ENCODE measurements at places on chromosomes 1 and 21.
A peak's percentile ranks its signal among the peaks of the same experiment; 100 is the strongest.

GRCh38 chr1:22218618-22219250, 75.8 kb upstream of the WNT4 start:
- no peak for DNase-seq

GRCh38 chr1:94020764-94021579, 100.0 kb downstream of the ABCA4 start:
- no peak for DNase-seq

DNA sequence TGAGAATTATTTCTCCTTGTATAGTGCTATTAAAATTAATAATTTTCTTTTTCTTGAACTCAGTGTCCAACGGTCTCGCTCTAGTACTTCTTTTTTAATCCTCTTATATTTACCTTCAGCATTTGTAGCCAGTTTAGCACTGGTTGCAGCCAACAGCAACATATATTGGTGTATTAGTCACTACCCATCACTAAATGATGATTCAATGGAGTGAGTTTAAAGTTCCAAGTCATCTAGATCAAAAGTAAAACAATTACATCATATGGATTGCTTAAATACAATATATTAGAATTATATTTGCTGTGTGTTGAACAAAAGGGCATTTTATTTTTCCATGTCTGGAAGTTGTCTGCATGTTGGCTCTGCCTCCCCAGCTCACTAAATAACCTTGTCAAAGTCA, 591.8 kb downstream of the ADGRL2 start:
- DNase-seq = no peak

DNA sequence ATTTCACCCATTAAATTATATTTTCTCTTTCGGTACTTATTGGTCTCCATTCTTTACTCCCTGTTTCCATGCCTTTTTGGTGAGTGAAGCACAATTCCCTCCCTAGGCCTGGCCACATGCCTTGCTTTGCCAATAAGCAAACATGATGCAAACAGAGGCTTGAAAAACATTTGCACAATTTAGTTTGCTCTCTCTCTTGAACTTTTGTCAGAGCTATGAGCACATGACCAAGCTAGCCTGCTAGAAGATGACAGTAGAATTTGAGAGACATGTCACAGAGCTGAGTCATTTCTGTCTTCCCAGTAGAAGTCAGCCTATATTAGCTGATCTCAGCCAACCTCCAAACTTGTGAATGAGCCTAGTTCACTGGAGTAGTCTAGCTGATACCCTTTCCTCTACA, 24.6 kb downstream of the ANGPTL3 start:
- DNase-seq = no peak

DNA sequence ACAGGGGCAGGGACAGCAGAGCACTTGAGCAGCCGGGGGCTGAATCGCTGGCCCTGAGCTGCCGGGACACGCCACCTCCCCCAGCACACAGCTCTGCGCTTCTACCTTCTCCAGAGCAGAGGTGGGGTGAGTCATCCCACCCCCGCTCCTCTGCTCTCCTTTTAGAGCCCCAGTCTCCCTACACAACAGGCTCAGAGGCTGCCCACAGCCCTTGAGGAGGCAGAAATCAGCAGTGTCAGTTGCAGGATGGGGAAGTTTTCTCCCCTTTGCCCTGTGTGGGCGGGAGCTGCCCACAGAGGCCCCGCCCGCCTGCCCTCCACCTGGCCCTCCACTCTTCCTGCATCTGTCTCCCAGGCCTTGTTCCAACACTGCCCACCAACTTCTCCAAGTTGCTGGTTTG, 94.6 kb downstream of the STUM start:
- no peak for DNase-seq

GRCh38 chr1:109770331-109771095, 6.8 kb upstream of the EPS8L3 start:
- no peak for DNase-seq

DNA sequence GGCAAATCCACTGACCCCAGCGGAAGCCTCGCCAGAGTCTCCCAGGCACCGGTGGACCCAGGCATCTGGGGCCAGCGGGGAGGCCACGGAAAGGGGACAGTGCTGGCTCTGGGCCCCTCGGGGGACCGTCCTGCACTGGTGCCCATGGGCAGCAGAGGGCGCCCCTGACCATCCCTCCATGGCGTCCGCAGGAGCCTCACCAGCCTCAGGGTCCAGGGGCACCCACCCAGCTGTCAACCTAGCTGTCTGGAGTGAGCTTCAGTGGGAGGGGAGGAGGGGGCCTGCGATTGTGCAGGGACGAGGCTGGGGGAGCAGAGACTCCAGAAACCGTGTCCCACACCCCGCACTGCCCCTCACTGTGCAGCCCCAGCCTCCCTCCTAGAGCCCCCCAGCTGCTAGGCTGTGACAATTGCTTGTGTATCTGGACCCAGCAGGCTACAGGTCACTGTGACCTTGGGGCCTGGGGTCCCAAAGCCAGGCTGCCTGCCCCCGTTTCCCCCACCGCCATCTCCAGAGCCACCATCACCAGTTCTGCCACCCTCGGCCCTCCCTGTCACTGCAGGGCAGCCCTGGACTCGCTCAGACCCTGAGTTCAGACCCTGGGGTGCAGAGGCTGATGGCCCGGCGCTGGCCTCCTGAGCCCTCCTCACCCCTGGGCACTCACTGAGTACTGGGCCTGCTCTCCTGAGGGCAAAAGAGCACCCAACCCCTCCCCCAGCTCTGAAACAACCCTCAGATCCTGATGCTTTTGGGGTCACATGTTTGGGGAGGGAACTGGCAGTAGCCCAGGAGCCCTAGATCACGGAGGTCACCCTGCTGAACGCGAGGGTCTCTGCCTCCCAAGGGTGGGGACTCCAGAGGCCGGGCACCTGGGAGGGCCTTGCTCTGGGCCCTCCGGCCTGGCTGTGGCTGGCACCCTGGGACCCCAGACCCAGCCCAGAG, 10.6 kb upstream of the COL6A1 start:
- DNase-seq = no peak

- DNase-seq = no peak
These were observed 48.7 kb downstream of the DMAP1 start for GRCh38 chr1:44261962-44262361.

- no peak for DNase-seq
These were observed 136.7 kb upstream of the HOOK1 start for GRCh38 chr1:59678040-59678439.

GRCh38 chr1:93738075-93738622, 56.5 kb upstream of the BCAR3 start:
- no peak for DNase-seq

GRCh38 chr1:40390857-40391256, 17.3 kb downstream of the SMAP2 start:
- DNase-seq = no peak

GRCh38 chr1:3082571-3083516, 13.8 kb downstream of the PRDM16 start:
- DNase-seq = no peak

DNA sequence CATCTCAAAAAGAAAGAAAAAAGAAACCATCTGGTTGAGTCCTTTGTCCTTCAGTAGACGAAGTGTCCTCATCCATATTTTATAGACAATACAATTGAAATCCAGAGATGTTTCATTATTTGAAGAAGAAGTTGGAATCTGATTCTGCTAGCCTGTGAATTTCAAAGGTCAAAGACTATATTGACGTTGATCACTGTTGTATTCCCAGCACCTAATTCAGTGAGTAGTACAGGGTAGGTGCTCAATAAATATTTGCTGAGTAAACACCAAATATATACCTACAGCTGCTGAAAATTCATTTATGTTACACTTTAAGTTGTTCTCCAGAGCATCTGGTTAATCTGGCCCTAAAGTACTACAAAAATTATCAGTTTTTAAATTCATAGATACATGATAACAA, 135.2 kb downstream of the CACNA1E start:
- no peak for DNase-seq

DNA sequence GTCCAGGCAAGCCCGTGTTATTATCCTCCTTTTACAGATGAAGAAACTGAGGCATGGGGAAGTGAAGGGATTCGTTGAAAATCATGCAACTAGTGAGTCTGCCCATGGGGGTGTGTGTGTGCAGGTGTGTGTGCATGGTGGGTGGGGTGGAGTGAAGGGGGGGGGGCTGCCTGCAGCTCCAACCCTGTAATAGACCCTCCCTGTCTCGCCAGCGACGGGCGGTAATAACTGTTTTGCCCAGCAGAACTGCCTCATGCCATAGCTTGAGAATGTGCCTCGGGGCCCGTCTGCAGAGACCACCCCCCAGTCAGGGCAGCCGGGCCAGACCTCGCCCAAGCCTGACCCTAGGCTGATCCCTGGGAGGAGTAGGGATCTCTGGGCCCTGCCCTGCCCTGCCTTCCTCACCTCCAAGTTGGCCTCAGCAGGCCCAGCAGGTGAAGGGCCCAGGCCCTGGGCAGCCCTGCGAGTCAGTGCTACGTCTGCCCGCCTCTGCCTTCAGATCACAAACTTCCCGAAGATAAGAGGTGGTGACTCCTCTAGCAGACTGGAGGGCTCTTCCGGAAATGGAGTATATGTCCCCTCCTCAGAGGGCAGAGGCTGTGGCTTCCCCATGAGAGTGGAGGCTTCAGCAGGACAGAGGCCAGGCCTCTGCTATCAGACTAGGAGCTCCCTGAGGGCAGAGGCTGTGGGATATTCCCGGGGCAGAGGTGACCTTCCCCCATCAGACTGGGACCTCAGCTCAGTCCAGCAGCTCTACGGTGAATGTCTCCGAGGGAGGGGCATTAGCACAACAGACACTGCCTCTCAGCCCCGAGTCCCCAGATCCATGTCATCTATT, 15.7 kb upstream of the EPHA2 start:
- DNase-seq = no peak

- DNase-seq = peak; percentile 25
These were observed 741 bp downstream of the DUSP10 start for GRCh38 chr1:221740993-221741702.

DNA sequence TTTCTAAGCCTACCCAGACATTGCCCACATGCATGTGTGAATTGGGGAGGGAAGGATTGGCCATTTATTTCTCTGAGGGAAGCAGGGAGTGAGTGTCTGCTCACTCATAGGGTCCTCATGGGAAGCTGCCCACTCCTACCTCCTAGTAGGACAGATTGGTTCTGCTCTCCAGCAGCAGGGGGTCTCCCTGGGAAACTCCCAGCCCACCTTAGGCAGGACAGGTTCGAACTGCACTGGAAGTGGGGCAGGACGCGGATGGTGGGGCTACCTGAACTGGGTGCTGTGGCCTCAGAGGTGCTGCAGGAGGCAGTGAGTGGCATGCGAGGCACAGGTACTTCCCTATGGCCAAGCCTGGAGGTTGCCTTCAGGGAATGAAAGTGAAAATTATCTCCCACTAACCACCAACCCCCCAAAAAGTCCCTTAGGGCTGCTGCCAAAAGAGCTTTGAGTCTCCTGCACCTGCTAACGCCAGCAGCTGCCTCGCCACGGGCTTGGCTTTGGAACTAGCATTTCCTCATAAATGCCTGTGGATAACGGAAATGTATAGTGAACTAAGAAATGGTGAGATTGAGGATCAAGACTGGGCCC, 157.0 kb upstream of the COA6 start:
- no peak for DNase-seq

- no peak for DNase-seq
These were observed 17.5 kb downstream of the RD3 start for GRCh38 chr1:211474451-211474850.

GRCh38 chr1:58944439-58944838, 160.6 kb upstream of the JUN start:
- no peak for DNase-seq

DNA sequence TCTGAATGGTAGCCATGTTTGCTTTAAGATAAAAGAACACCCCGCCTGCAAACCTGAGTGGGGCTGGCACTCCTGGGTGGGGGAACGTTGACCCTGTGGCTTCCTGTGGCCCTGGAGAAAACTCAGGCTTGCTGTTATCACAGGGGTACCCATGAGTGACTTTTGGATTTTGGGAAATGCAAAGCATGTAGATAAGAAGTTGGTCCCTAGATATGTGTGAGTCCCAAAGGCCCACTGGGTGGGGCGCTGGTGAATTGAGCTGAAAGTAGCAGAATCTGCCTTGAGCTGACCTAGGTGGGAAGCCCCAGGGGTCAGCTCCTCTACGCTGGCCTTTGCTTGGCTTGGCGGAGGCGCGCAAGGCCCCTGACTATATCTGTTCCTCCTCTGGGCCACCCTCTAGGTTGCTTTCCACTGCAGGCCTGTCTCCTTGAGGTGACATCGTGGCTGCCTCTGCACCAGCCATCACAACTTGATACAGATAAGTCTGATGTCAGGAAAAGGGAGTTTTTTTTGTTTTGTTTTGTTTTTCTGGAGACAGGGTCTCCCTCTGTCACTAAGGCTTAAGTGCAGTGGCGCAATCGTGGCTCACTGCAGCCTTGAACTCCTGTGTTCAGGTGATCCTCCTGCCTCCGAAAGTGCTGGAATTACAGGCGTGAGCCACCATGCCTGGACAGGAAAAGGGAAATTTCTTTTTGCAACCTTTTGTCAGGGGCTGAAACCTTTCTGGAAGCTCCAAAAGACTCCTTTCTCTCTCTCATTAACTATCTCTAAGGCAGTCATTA, 72.2 kb downstream of the AGPAT3 start:
- DNase-seq = no peak

- DNase-seq = no peak
These were observed 41.7 kb downstream of the PKNOX1 start for GRCh38 chr21:43015906-43016540.

DNA sequence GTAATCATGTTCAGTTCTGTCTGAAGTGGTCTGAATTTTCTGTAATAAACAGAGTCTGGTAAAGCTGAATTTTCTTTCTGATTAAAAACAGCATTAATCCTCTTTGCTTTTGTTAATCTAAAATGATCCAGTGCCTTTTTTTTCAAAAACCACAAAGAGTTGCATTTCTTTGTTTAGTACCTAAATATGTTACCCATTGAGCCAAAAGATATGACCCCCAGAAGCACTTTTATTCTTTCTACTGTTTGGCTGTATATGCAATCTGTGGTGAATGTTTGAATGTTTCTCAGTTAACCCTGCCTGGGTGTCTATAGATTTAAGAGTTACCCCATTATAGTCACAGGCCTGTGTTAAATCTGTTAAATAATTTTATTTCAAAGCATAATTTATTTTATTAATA, 394.8 kb downstream of the PTPRC start:
- DNase-seq = no peak

GRCh38 chr1:218869276-218869675, 304.4 kb upstream of the LYPLAL1 start:
- no peak for DNase-seq

DNA sequence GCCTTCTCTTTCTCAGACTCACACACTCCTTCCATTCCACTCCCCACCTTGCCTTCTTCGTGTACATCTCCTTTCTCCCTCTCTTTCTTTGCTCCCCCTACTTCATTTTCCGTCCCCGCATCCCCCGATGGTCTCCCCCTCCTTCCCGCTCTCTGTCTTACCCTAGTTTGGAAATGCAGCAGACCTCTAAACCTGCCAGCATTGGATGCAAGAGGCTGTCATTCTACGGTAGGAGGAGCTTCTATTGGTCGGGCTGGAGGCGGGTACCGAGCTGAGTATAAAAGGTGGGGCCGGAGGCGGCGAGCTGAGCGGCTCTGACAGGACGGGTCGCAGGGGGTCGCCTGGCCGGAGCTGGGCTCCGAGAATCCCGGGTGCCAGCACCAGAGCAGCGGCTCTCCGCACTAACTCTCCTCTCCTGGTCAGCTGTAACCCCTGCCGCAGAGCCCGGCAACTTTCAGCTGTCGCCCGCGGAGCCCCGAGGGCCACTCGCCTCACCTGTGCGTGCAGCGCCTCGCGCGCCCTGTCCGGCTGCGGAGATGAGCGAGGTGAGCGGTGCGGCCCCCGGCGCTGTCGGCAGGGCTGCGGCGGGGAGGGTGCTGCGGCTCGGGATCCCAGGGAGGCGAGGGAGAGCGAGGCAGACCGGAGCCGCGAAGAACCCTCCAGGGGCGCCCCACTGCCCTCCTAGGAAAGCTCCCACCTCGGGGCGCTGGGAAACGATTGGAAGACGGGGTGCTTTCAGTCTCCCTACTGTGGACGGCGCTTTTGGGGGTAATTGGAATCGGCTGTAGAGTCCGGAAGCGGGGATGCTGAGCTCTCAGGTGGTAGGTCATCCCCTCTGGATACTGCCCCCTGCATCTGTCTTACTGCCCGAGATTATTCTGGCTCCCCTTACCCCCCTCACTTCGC, at the start of gene PCP4L1:
Gene PCP4L1, plus strand, starts transcription at position 307 of the 906 bp plus-strand sequence. Its CDS starts 230 bp downstream, at position 537.
- DNase-seq = peak; percentile 5
